Activated CD4-positive, CD25-positive, alpha-beta regulatory T cell treated with anti-CD3 and anti-CD28 coated beads, Interleukin-2, amount 50 U/mL, for 16 hours (primary cell): ENCODE measurements at places on chromosomes 2 and 18.

DNA sequence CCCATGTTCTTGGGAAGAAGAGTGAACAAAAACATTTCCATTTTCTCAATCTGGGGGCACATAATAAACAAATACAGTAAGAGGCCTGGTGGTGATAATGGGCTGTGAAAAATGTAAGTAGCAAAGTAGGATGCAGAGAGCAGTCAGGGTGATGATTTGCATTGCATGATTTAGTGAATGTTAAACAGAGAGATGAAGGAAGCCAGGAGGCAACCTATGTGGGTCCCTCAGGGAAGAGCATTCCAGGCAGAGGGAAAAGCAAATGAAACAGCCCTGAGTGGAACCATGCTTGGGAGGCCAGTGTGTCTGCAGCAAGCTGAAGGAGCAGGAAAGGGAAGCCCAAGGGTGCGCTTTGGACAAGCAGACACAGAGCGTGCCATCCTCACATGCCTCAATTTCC, 5.4 kb downstream of the VIT start:
- DNase-seq, result no peak

- no peak for DNase-seq
Observed at GRCh38 chr18:57441071-57441794, 6.1 kb downstream of the ONECUT2 start.

DNA sequence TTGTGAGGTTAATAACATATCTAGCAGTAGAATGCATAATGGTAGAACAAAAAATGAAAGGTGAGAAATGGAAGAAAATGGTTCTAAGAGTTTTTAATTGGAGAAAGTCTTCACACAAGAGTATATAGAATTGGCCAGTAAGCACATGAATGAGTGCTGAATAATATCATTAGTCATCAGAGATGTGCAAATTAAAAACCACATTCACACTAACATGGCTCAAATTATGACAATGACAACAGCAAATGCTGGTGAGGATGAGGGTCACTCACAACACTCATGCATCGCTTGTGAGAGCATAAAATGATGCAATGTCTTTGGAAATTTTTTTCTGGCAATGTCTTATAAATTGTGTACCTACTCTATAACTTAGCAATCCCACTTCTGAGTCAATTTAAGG, 1355.4 kb upstream of the ACVR2A start:
- no peak for DNase-seq

DNA sequence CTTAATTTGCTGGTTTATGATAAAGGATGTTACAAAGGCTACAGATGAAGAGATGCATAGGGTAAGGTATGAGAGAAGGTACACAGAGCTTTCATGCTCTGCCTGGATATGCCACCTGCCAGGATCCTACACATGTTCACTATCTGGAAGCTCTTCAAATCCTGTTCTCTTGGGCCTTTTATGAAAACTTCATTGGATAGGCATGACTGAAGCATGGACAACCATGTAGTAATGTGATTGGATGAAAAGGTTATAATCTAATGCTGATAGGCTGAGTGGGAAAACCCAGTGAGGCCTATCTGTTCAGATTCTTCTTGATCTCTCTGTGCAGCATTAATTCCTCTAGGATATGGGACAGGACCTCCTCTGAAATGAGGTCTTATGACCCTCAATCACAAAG, 26.8 kb downstream of the HNMT start:
- no peak for DNase-seq

- DNase-seq, result no peak
Observed at GRCh38 chr2:43142921-43143438, 83.4 kb downstream of the ZFP36L2 start.

DNA sequence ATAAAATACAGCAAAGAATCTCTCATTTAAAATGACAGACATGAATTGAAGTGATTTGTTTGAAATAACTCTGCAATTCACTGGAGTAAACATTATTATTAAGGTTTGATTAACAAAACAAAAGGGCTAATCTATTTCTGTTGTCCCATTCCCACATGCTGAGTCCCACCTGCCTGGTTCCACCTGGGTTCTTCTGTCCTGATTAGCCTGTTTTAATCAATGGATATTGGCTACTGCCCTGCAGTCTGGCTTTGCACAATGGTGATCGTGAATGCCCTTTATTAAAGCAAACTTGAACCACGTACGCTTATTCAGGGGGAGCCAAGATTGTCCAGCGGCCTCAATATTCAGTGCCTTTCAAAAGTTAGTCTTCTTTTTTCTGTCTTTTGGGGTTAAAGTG, 72.8 kb upstream of the CDH19 start:
- DNase-seq, result no peak
